ENCODE measurements at places on chromosomes 5 and 9.

- no peak for DNase-seq
Observed at GRCh38 chr9:124858330-124859046, 3.3 kb downstream of the RPL35 start.

DNA sequence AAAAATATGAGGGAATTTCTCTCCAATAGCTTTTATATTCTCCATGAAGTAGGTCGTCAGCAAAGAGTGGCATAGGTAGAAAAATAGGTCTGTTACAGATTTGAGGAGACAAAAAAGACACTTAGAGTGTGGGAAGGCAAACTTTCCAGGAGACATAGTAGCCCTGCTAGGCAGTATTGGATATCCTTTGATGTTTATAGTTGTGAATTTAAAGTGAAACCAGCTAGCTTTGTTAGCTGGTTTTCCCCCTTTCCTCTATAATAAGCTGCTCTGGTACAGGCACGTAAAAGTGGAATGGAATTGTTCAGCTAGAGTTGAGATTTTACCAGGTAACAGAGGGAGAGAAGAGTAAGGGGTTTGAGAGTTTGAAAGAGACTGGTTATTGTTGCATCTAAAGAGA, 17.1 kb upstream of the APC start:
- DNase-seq: no peak

DNA sequence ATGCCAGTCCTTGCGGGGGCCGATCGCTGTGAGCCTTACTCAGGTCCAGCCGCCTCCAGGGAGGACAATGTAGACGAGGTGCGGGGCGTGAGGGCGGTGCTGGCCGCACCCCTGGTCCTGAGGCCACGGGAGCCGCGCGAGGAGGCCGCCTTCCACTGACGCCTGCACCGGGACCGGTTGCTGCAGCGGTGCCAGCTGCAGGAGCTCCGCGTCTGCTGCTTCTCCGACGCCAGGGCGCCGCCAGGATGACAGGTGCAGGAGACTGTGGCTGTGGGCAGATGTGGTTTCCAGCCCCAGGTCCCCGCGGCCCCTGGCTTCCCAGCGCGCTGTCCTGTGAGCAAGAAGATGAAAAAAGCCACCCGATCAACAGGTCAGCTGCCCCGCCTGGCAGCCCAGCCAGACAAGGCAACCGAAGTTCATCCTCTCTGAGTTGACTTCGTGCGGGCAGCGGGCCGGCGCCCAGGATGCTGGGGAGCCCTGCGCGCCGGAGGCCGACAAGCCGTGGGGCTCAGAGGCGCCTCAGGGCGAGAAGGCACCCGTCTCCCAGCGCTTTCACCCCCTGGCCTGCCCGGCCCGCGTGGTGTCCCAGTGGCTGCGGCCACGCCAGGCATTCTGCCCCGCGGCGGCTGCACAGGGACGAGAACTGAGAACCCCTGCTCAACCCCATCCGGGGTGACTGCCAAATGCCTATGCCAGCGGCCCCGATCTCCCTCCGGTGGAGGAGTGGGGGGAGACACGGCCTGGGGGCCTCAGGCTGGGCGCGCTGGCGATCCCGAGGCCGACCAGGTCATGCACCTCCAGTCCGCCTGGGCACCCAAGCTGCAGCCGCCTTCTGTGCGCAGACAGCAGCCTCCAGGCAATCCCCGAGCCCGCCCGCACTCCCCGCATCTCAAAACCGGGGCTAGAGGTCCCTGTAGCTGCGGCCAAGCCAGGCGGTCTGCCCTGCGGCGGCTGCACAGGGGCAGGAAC, 43.4 kb upstream of the BICD2 start:
- no peak for DNase-seq

- DNase-seq: no peak
Observed at GRCh38 chr9:82406456-82407085, 418.0 kb downstream of the SPATA31D1 start.

DNA sequence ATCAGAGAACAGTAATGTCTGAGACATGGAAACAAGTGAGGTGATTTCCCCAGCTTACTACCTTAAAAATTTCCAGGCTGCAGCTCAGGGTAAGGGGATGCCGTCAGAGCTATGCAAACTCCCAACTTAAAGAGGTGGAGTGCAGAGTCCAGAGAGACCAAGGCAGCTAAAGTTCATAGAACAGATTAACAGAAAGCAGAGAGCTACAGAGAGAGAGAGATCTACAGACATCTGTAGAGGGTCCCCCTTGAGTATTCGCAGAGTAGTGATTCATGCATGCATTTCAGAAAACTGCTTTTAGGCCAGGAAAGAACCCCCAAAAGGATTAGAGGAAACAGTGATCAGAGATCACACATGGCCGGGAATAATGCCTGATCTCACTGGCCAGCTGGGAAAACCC, 306.2 kb upstream of the PUM3 start:
- DNase-seq: no peak

- no peak for DNase-seq
Observed at GRCh38 chr5:2039180-2039531, 156.4 kb upstream of the IRX4 start.

DNA sequence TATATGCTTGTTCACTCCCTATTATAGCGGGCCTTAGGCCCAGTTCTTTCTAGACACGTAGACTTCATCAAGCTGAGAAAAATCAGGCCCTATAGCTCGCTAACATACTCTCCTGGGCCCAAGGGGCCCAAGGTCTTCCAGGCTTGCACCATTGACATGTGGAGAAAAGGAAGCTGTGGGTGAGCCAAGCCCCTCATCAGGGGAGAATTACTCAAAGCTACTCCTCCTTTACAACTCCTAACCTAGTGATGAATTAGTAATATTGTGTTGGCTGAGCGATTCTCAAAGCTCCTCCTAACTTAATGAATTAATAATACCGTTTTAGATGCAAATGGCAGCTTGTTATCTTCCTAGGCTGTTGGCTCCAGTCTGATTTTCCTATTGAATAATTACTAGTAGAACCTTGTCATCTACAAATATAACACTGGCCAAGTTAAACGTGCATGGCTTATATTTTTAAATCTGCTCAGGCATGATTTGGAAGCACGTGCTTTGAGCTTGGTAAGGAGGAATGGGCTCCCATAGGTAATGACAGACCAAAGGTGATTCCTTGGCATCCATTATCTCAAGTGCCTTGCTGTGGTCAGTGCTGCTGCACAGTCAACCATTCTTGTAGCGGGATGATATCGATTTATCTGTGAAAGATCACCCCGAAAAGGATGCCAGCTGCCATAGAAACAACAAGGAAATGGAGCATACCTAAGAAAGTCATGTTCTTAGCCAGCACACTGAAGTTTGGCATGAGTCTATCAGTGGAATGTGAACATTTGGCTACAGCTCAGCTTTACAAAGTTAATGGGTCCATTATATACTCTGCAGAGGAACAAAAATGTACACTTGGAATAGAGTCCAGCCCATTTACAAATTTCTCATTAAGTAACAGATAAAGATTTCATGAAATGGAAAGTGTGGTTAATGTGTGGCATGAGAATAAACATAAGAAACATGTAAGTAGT, 23.8 kb downstream of the LVRN start:
- peak; percentile 75 for DNase-seq

DNA sequence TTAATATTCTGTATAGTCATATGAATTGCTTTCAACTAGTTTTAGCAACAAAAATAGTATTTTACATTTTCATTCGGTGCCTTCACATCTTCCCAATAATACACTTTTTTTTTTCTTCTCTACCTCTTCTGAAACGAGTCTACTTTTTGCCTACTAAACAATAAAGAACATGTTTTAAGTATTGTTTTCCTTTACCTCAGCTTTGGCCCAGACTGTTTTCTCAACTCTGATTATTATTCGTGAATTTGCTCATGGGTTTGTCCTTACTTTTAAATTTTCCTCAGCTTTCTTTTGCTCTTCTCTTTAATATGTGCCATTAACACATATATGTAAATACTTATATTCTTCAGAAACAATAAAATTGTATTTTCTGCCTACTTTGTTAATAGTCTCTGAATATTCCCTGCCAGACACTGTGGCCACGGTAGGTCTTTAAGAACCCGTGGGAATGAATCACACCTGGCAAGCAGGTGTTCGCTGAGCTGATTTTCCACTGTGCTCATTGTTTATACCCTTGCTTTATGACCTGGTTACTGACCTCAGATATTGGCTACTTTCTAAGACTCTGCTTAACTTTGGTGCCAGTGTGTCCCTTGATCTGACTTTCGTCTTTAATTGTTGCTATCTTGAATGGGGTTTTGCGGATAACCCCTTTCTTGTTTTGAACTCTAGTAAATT, 49.1 kb downstream of the FAM170A start:
- no peak for DNase-seq

- DNase-seq: no peak
Observed at GRCh38 chr5:3535414-3536211, 60.0 kb upstream of the IRX1 start.

DNA sequence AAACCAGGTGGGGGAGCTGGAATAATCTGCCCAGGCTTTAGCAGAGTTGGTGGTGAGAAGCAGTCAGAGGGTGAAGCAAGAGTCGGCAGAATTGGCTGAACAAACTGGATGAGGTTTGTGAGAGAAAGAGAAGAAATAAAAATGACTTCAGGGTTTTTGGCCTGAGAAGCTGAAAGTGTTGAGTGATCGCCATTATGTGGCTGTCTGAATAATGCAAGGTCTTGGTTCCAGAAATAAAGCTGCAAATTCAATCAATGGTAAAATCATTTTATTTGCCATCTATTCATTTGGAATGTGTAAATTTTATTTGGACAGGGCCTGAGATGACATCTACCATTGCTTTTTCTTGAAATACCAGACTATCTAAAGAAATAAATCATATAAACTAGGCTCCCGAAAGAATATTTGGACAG, 50.4 kb upstream of the DAB2 start:
- DNase-seq: peak; percentile 36

- DNase-seq: no peak
Observed at GRCh38 chr5:153584960-153585359, 94.5 kb downstream of the GRIA1 start.

DNA sequence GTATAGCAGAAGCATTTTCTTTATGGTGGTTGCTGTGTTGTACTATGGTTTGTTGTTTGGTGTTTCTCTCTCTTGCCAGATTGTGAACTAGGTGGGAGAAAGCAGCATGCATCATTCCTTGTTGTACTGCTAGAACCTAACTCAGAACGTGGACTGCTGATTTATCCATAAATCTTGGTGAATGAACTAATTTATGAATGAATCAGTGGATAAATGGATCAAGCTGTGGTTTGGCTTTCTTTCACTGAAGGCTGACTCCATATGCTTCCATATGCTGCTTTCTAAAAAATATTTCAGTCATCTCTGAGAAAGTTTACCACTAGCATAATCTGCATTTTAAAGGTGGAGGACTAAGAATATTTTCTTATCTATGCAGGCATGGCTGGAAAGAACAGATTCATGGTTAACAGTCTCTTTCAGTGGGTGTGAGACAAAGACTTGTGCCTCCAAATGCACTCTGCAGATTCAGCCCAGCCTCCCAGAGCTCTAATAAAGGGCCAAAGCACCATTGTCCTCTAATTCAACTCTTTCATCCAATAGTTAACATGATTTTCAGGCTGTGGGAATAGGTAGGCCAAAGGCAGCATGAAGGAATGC, 237.7 kb downstream of the SH3GL2 start:
- DNase-seq: no peak

GRCh38 chr5:75848077-75848476, 130.8 kb upstream of the POC5 start:
- DNase-seq: no peak

DNA sequence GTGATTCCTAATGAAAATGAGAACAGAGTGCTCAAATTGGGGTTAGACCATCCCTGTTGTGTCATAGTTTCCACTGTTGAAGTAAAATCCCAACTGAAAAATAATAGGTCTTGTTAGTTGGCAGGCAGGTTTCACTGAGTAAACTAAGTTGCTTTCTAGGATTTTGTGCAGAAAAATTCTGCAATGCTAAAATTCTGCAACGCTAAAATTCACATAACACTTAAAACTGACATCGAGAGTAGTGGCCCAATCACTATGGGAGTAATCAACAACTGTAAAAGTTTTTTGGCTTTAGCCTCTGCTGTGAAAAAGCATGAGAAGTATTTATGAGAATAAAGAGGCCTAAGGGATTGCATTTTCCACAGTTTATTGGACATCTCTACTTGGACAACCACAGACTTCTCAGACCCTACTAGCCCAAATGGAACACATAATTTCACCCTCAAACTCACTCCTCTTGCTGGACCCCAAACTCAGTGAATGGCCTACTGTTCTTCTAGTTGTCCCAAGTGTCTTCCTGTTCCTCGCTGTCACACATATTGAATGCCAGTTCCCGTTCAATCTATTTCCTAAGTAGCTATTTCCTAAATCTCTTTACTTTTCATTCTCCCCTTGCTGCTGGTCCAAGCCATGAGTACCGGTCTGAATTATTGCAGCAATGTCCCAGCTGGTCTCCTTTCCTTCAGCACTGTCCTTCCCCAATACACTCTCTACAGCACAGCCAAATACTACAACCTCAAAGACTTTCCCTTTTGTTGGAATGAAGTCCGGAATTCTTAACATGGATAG, 355.4 kb downstream of the PDE4D start:
- peak; percentile 64 for DNase-seq

- no peak for DNase-seq
Observed at GRCh38 chr9:75912951-75913350, 22.5 kb downstream of the PCSK5 start.

- peak; percentile 100 for DNase-seq
Observed at GRCh38 chr5:91311697-91312501, 71.2 kb downstream of the ARRDC3 start.

GRCh38 chr5:472076-472655, 29.2 kb downstream of the EXOC3 start:
- no peak for DNase-seq

DNA sequence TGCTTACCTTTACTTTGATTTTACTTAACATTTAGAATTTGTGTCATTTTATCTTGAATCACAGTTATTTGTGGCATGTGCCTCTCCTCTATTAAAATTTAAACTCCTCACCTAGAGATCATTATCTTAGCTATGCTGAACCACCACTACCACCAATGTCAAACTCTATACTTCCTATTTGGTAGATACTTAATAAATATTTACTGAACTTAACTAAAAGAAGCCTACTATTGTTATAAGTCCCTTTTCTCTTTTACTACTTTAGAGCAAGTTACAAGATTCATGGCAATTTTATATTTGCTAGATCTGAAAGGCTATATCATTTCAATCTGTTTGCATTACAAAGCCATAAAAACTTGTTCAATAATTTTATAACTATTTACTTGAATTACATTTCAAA, 273.3 kb upstream of the CCNH start:
- no peak for DNase-seq

GRCh38 chr5:146151970-146152369, 30.5 kb downstream of the LARS1 start:
- DNase-seq: peak; percentile 18

Measured in fibroblast of gingiva (primary cell).